ENCODE measurements at places on chromosomes 4 and X.

GRCh38 chrX:40158036-40158706 is 60.4 kb upstream of the BCOR start:
- DNase-seq: no peak

- no peak for DNase-seq
Observed at GRCh38 chrX:107480272-107480671, 30.8 kb downstream of the FRMPD3 start.

GRCh38 chrX:14594521-14594920 is 65.2 kb downstream of the GLRA2 start:
- DNase-seq: no peak

GRCh38 chr4:124372916-124373315 is 339.6 kb downstream of the ANKRD50 start:
- DNase-seq: no peak

DNA sequence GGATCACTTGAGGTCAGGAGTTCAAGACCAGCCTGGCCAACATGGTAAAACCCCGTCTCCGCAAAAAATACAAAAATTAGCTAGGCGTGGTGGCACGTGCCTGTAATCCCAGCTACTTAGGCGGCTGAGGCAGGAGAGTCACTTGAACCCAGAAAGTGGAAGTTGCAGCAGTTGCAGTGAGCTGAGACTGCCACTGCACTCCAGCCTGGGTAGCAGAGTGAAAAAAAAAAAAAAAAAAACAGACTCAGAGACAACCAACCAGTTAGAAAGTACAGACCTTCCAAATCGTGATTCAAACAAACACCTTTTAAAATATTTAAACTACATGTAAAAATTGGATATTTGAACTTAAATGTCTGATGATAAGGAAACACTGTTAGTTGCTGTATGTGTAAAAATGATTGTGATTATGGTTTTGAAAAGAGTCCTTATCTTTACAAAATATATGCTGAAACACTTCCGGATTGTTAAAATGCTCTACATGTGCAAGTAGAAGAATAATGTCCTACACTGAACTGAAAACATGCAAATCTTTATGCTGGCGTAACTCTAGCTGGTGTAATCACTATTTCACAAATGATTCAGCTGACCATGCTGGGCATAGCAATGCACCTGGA is 37.8 kb downstream of the SH3KBP1 start:
- DNase-seq: no peak

DNA sequence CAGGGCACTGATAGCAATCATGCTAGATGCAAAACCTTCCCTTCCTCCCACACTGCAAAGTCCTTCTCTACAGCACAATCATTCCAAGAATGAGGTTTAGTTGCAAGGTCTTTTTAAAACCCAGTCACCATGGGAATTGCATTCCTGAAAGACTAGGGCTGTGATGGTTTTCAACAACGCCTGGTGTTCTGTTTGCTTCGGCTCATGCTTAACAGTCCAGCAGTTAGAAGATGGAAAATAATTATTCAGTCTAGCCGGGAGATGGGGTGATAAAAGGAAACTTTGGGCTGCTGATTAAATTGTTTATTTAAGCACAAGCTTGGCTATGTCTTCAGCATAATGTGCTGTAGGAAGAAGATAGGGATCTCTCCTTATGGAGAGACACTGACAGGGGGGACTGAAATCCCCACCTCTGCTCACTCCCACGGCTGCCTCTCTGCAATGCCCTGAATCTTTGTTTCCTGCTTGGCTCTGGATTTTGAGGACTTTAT is 211.4 kb downstream of the MID1IP1 start:
- DNase-seq: no peak

GRCh38 chrX:108420481-108420880 is 17.7 kb downstream of the COL4A6 start:
- no peak for DNase-seq

- DNase-seq: no peak
Observed at GRCh38 chr4:1872870-1873269, 1.7 kb downstream of the NSD2 start.

DNA sequence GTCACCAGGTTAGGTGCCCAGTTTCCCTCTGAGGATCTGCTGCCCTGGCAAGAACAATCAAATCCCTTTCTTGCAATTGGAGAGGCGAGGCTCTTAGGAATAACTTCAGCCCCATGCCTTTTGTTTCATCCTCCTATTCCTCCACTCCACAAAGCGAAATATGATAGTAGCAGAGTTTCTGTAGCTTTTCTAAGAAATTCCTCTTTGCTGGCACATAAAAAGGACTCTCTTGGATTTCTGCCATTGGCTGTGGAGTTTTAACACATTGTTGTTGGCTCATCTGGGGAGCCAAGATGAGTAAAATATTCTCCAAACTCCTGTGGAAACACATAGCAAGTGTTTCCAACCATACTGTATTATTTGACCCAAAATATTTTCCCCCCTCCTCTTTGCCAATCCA is 11.0 kb upstream of the ADGRG2 start:
- no peak for DNase-seq

DNA sequence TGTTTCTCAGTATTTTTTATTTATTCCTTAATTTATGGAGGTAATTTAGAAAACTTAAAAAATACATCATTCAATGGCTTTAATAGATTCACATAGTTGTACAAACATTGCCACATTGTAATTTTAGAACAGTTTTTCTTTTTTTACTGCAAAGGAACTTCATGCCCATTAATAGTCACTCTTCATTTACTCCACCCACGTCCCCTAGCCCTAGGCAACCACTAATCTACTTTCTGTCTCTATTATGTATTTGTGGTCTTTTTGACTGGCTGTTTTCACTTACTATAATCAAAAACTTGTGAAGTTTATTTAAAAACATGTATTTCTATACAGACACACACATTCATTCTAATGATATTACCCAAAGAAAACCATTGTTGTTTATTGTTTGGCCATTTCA is 664.8 kb downstream of the GRID2 start:
- DNase-seq: no peak

DNA sequence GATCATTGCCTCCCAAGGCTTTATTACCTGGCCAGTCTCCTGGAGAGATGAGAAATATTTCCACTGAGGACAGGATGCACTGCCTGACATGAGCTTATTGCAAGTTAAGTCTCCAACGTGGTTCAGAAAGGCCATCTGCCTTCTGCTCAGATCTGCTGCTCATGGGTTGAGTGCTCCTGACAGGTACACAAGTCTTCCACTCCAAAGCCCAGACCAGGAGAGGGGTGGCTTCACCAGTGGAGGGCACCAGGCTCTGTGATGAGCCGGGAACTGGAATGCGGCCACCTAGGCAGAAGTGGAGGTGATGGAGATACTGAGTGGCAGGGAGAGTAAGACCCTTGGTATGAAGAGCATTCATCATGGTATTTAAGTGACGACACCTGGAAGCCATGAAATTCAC is 79.5 kb upstream of the IRF2 start:
- DNase-seq: no peak

GRCh38 chr4:70714079-70714887 is 7.5 kb upstream of the RUFY3 start:
- no peak for DNase-seq

DNA sequence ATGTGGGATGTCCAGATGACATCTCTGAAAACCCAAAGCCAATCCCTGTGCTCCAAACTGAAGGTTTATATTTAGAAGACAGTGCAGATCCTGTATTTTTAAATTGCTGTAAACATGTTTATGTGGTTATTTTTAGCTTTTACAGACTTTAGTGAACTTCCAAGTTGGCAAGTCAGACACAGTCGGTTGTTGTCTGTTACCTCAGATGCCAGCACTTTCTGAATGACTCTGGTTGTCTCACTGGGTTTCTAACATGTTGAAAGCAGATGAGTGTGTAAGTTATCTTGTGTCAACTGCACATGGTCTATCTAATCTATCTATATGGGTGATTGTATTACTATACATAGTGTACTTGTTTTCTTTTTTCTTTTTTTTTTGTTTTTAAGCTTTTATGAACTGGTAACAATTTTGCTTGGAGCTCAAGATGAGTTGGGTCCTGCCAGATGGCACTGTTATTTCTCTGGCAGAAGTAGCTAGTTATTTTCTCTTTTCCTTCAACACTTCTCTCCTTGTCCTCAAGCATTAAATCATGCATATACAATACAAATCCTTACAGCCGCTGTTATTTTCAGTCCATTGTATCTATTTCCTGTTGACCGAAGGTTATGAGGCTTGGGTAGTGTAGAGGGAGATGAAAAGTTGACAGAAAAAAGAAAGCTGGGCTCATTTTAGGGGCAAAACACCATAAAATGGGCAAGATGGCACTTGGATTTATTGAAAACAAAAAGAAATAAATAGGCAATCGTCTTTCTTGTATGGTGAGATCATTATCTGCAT is 66.3 kb downstream of the GAB1 start:
- DNase-seq: no peak

DNA sequence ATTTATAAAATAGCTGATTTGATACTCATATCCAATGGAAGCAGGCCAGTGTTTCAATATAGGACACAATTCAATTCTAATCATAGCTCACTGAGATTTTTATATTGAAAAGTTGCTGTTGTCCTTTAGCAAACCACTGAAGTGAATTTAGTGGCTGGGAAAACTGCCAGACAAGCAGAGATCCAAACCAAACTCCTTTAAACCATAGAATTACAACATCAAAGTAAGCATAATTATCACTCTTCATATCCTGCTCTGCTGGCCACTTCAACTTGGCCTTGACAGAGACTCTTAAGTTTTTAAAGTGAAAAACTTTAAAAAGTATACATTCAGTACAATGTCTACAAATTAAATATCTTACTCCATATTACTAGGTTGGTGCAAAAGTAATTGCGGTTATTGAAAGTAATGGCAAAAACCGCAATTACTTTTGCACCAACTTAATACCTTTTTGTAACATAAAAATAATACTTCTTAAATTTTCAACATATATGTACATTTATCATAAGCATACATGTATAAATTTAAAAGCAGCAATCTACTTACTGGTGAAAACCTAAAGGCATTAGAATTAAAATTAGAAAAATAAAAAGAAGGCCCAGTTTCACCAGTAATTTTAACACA is 433.0 kb downstream of the PCDH10 start:
- DNase-seq: no peak

DNA sequence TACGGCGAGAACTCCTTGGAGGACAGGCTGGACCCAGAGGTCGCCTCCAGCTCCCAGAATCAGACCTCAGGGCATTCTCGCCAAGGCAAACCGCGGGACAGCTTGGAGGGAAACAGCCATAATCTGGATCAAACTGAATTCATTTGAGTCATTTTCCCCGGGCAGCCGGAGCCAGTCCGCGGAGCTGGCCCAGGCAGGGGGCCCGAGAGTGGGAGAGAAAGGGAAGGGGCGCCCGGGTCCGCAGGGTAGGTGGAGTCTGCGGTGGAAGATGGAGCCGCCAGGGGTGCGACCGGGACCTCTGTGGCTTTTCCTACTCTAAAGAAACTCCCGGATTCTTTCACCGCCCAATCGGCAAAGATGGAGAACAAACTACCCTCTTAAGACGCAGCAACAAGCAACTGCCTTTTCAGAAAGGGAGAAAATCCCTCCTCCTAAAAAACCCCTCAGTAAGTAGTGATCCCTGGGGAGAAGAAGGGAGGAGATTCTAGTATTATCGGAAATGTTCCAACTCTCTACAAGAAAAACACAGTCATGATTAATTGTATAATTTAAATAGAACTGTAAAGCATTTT is 5.2 kb downstream of the NKX3-2 start:
- no peak for DNase-seq

DNA sequence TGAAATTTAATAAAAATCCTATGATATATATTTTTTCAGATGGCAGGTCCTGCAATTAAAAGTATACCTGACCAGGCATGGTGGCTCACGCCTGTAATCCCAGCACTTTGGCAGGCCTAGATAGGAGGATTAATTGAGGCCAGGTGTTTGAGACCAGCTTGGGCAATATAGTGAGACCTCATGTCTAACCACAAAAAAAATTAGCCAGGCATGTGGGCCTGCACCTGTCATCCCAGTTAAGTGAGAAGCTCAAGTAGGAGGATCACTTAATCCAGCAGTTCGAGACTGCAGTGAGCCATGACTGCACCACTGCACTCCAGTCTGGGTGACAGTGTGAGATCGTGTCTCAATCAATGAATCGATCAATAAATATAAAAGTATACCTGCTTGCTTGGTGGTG is 2.5 kb downstream of the OCIAD2 start:
- no peak for DNase-seq

- no peak for DNase-seq
Observed at GRCh38 chr4:26362745-26363439, 42.1 kb downstream of the RBPJ start.

DNA sequence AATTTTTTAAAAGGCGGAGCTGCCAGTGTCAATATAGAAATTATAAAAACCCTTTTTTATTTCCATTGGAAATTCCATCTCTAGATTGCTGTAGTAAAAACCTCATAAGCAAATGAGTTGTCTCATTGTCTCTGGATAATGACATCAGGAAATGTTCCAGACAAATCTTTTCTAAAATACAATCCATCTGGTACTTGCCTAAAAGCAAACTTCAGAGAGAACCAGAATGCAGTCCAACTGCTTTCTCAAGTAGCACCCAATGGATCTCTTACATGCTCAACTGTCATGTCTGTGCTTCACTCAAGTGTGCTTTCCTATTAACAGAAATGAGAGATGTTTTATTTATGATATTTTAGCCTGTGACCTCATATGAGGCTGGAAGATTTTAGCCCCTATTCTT is 399.6 kb upstream of the NDST3 start:
- DNase-seq: no peak

- no peak for DNase-seq
Observed at GRCh38 chr4:105587841-105588240, 35.4 kb downstream of the ARHGEF38 start.

- no peak for DNase-seq
Observed at GRCh38 chr4:105645440-105645839, 63.0 kb downstream of the INTS12 start.

- no peak for DNase-seq
Observed at GRCh38 chrX:84909151-84909550, 94.5 kb upstream of the APOOL start.

GRCh38 chr4:150600812-150601445 is 19.0 kb downstream of the MAB21L2 start:
- DNase-seq: no peak

DNA sequence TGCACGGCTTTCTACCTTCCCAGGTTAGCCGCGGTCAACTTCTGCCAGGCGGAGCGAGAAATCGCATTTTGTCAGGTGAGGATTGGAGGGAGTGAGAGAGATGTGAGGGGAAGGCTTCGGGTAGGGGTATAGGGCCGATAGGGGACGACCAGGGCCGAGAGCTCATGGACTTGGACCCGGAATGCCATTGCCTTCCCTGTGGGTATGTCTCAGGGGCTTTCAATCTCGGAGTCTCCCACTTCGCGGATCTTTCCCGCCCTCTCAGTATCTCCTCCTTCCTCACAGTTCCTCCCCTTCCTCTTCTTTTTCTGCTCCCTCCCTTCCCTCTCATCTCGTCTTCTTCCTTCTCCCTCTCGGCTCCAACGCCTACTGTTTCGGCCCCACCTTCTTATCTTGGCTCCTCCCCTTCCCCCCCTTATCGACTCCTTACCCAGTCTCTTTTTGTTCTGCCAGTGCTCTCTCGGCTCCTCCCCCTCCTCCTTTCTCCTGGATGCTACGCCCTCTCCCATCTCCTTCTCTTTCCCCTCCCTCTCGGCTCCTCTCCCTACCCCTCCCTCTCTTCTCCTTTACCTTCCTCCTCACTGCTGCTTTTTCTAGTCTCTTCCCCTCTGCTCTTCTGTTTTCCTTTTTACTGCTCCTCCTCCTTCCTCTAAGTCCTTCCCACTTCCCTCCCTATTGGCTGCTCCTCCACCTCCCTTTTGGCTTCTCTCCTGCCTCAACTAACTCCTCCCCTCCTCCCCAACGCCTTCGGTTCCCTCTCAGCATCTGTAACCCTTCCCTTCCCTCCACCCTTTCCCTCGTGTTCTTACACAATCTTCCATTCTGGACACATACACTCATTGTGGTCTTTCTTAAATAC is 29.4 kb upstream of the RBMX start:
- peak; percentile 32 for DNase-seq
